Activated T-cell treated with anti-CD3 and anti-CD28 coated beads for 1 hour (primary cell): ENCODE measurements at places on chromosomes 3 and 15.

DNA sequence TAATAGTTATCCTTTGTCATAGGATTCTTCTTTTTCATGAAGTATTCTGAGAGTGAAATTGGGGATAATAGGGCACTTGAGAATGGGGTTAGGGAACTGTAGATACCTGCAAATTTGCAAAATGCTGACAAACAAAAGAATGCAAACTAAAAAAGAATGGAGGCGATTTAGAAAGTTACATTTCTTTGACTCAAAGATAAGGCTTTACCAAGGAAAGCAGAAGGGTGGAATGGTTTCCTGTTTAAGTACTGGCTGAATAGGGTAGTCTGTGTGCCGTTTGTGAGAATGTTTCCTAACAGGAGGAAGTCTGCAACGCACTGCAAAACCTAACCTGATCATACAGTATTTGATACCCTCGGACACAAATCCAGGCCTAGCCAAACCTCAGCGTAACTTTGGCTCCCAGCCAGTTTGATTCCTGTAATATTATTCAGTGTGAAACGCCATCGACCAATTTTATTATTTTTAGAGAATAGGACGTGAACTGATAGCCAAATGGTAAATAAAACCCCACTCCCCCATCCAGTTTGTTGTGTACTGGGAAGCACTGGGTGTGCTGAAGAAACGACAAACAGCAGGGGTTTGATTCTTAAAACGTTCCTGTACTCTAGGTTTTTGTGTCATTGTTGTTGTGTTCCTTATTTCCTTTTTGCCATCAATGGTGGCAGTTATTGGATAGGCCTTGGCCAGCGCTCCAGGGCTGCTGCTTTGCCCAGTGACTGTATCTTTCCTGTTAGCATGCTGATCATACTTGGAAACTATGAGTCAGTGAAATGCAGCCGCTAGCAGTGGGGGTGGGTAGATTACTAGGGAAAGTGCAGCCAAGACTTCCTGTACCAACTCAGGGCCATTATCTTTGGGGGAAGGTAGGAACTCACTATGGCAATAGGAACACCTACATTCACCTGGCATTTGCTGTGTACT lies 148.0 kb upstream of the TBL1XR1 start:
- peak; percentile 27 for DNase-seq

DNA sequence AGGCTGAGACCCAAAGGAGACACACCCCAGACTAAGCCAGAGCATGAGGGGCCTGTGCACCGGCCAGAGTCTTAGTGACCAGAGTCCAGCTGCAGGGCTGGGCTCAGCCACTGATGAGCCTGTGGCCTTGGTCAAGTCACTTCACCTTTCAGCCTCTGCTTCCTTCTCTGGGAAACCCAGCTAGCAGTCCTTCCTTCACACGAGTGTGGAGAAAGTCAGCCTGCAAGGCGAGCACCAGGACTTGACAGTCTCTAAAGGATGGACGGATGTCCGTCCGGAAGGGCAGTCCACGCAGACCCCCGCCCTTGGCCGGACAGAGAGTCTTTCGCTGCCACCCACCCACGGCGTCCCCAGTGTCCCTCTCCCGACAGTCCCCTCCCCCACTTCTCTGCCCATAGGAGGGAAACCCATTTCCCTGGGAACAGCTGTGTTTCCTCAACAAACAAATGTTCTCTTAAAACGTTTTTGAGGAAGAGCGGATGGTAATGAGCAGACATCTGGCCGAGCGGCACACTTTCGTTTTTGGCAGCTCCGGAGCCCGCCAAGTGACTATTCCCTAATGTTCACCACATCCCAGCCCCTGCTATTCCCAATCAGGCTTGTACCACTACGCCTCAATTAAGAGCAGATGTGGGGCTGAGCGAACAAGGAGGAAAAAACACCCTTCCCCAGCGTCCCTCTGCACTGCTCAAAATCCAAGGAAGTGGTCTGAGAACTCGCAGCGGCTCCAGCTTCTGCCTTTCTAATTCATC lies 129.1 kb upstream of the SMAD3 start:
- no peak for DNase-seq

- no peak for DNase-seq
These were observed 438.2 kb upstream of the ARRDC4 start for GRCh38 chr15:97522347-97522746.

DNA sequence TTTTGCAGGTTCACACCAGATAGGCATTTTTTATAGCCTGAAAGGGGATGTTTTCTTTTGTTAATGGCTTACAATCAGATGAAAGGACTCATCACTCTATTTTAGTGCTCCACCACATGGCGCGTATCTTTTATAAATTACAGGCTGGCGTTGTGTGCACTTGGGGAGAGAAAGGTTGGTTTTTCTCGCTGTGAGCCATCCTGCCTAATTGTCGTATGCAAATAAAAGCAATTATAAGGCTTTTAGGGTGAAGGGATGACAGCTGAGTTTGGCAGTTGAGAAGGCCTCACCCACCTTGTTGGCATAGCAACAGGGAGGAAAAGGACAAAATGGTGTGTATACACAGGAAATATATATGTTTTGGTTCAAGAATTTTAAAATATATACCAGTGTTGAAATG lies 268.0 kb downstream of the NR2F2 start:
- DNase-seq, result no peak

- DNase-seq, result no peak
These were observed 8.6 kb upstream of the ST8SIA2 start for GRCh38 chr15:92385096-92385495.

GRCh38 chr3:107235193-107235927 lies 141.9 kb upstream of the CCDC54 start:
- no peak for DNase-seq

GRCh38 chr15:23686466-23687142 lies 501 bp downstream of the NDN start:
- no peak for DNase-seq

GRCh38 chr15:70387081-70387480 lies 289.4 kb upstream of the TLE3 start:
- DNase-seq, result no peak
